ENCODE measurements at places on chromosomes 2 and 18.
A peak's percentile ranks its signal among the peaks of the same experiment; 100 is the strongest.

DNA sequence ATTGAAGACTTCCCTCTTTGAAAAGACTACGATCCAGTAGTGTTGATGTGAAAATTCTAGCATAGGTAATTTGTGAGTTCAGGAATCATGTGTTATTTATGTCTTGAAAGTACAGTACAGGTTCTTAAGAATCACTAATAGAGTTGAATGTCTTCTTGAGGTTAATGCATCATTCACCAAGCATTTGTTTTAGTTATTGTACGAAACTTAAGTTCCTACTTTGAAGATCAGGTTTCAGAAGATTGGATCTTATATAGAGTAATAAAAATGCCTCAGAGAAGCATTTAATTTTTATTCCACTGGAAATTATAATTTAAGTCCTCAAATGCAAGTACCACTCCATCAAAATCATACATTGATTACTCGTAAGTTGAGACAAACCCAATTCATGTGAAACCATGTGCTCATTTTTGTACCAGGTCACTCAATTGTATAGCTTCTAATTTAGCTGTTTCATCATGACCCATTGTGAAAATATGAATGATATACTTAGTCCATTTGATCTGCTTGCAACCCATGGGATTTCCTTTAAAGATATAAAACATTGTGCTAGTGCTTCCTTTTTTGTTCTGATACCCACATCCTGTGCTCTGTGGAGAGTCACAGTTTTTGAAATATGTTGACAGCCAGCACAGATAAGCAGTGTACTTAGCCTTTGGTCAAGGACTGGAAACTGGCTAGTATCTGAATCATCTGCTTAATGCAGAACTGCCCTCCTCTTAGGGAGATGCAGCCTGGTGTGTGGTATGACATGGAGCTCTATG is 22.5 kb upstream of the RAB27B start:
- peak; percentile 79 for DNase-seq

- peak; percentile 28 for DNase-seq
Observed at GRCh38 chr2:69742322-69742952, 503 bp downstream of the ANXA4 start.

- no peak for DNase-seq
Observed at GRCh38 chr2:96391828-96392200, 56.2 kb downstream of the NCAPH start.

DNA sequence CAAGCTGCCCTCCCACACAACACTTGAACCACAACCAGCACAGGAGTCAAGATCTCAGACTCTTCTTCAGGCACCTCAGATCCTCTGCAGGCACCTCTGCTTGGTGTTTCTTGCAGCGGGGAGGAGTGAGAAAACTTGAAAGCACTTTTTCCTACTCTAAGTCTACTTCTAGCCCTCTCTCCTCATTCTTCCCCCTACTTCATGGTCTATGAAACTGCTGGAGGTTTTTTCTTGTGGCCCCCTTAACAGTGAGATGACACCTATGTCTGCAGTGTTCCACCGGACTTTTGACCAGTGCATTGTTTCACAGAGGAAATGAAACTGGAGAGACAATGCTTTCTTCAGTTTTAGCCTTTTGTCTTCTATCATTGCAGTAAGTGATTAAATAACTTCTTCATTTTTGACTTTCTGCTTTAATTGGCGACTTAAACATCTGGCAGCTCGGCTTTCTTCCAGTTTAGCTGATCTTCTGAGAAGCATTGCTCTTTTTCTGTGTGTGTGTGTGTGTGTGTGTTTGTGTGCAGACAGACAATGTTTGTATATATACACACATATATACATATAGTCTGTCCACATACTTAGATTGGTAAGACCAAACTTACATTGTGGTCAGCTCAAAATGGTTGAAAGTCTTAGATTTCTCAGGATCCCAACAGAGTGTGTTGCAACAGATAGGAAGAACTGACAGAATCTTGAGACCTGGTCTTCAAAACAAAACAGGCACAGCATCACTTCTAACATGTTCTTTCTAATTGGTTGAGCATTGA is 1474.0 kb upstream of the TMEFF2 start:
- DNase-seq = no peak

GRCh38 chr2:20222014-20222768 is 2.7 kb downstream of the SDC1 start:
- no peak for DNase-seq

Measured in foreskin keratinocyte (primary cell).